ENCODE measurements at places on chromosomes 6 and 20. TPM values are rescaled to one million over a fixed set of nuclear protein-coding genes. Genes with fewer than 3 reads are reported as not detected.

DNA sequence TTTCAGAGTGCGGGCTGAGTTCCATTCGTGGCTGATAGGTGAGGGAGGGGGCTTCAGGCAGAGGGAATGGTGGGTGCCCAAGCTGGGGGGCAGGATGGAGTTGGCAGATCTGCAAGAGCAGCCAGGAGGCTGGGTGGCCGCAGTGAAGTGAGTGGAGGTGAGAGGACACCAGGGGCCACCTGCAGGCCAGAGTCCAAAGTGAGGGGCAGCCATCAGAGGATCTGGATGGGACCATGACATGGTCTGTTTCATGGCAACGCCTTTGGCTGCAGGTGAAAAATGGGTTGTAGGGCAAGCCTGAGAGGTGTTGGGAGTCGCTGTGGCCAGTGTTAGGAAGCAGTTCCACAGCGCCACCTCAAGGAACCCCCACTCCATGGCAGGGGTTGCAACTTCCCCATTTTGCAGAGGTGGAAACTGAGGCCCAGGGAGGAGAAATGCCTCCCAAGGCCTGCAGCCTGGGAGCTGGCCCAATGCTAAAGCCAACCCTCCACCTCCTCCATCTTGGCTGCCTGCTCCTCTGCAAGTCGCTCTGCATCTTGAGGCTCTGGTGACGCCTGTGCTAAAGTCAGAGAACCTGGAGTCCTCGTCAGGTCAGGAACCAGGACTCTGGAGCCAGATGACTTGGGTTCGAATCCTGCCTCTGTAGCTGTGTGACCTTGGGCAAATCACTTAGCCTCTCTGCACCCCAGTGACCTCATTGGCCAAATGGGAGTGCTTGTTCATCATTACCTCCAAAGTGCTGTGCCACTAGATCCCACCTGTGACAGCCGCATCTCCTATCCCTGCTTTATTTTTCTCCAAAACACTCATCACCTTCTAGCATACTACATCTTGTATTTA lies 153.8 kb downstream of the CEBPB start:
- no peak overlapping the region for H3K4me3 ChIP-seq
- H3K27ac ChIP-seq: no peak overlapping the region
- peaks cover 7% of the 10 kb centered on the region for H3K4me1 ChIP-seq
- DNase-seq: no peak

DNA sequence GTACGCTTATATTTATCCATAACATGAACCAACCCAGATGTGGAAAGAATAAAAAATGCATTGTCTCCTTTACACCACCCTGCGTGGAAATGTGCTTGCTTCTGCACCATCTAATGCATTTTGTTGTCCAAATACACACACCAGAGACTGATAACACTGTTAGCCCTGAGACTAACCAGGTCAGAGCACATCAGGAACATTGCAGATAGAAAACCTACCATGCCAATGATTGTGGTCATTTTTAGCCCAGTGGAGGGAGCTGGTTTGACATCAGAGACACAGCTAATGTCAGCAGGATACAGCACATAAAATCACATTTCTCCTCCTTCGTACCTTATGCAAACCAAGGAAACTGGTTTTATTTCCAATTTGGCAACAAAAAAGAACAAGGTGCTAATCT lies 528.7 kb downstream of the DOK5 start:
- H3K4me1 ChIP-seq: no peaks in the 10 kb centered on the region
- no peak overlapping the region for H3K4me3 ChIP-seq
- H3K36me3 ChIP-seq: no peaks in the 10 kb centered on the region
- no peak overlapping the region for H3K27ac ChIP-seq

DNA sequence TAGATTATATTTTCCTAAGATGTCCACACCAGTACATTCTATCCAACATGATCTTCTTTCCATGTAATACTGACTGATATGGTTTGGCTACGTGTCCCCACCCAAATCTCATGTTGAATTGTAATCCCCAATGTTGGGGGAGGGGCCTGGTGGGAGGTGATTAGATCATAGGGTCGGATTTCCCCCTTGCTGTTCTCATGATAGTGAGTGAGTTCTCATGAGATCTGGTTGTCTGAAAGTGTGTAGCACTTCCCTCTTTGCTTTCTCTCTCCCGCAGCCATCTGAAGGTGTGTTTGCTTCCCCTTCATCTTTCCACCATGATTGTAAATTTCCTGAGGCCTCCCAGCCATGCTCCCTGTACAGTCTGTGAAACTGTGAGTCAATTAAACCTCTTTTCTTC lies 12.2 kb upstream of the HBS1L start:
- no peak overlapping the region for H3K27ac ChIP-seq
- no peaks in the 10 kb centered on the region for H3K36me3 ChIP-seq
- H3K4me3 ChIP-seq: no peak overlapping the region
- no peaks in the 10 kb centered on the region for H3K27me3 ChIP-seq
- no peak for DNase-seq

OSER1 gene
- total RNA-seq: 33.6 TPM

NT5E gene
- total RNA-seq: 47.4 TPM

EMILIN3 gene
- 0.14 TPM for total RNA-seq

Data from thoracic aorta (tissue), 2 donors.